ENCODE measurements at places on chromosomes 11 and 22.
A peak's percentile ranks its signal among the peaks of the same experiment; 100 is the strongest.

DNA sequence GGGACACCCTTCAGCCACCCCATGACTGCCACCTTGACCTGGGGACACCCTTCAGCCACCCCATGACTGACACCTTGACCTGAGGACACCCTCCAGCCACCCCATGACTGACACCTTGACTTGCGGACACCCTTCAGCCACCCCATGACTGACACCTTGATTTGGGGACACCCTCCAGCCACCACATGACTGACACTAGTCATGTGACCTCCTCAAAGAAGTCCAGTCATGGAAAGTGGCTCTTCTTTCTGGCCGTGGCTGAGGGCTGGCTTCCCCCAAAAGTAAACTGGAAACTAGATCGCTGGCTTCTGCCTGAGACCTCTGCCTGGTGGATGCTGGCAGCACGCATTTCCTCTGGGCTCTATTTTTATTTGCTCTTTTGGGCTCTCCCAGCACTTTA, 28.4 kb downstream of the ARFGAP2 start:
- DNase-seq: no peak

GRCh38 chr11:46210133-46210636, 67.3 kb upstream of the CREB3L1 start:
- no peak for DNase-seq

GRCh38 chr22:50251477-50252081, 514 bp upstream of the HDAC10 start:
- no peak for DNase-seq

- peak; percentile 36 for DNase-seq
Observed at GRCh38 chr11:71977743-71978418, 20.8 kb upstream of the IL18BP start.

- no peak for DNase-seq
Observed at GRCh38 chr11:57364851-57365660, 15.9 kb downstream of the PRG3 start.

- no peak for DNase-seq
Observed at GRCh38 chr11:69916806-69917387, 97.7 kb upstream of the FGF3 start.

DNA sequence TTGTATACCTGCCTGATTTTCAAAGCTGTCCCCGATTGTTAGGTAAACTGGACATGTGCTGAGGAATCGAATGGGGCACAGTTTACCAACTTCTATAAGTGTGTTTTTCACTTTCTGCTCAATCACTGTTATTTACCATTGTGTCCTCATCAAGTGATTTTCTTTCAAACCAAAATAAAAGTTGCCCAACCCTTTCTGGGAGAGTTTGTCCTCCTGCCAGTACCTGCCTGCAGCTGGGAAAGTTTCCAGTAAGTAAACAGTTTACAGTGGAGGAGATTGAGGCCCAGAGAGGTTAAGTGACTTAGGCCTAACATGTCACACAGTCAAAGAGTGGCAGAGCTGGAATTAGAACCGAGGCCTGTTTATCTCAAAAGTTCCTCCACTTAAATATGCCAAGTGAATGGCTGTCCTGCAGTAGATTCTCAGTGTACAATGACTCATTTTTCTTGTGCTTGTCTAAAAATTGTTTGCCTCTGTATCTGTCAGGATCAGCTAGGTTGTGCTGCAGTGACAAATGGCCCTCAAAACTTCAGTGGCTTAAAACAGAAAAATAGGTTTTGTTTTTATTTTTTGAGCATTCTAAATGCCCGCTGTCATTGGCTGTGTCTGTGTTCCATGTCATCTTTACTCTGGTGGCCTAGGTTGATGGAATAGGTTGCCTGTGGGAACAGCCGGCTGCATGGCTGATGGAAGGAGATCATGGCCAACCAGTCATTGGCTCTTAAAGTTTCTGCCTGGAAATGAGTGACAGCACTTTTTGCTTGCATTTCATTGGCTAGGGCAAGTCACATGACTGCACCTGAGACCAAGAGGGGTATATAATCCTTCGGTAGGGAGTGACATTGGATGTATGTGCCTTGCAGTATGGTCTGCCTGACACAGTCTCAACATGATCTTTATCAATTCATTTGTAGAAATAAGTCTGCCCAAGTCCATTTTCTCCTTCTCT, 61.8 kb upstream of the CRYBB3 start:
- DNase-seq: no peak

DNA sequence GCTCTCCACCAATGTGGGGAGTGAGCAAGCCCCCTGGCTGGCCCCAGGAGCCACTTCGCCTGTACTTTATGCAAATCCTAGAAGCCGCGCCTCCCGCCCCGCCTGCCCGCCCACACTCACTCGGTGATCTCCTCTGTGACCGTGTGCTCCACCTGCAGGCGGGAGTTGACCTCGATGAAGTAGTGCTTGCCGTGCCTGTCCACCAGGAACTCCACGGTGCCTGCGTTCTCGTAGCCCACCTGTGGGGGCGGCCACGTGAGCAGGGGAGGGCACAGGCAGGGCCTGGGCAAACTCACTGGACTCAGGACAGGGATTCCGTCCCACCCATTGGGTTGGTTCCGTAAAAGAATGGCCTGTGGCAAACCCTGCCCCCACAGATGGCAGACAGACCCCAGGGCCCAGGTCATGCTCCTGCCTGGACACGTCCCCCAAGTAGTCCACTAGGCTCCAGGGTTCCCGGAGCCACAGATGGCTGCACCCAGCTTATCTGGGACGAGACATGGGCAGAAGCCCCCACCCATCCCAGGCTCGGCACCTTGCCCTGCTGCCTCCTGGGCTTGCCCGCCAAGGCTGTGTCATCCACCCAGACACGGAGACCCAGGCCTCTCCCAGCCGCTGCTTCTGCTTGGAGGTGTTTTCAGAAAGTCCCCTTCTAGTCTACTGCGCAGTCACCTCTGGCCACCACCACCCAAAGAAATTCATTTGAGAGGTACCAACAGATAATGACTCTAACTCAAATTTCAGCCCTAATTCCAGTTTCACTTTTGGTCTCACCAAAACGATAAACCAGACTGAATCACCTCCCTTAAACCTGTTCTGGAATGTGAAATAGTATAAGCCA, 12.1 kb downstream of the LRFN4 start:
- peak; percentile 61 for DNase-seq

DNA sequence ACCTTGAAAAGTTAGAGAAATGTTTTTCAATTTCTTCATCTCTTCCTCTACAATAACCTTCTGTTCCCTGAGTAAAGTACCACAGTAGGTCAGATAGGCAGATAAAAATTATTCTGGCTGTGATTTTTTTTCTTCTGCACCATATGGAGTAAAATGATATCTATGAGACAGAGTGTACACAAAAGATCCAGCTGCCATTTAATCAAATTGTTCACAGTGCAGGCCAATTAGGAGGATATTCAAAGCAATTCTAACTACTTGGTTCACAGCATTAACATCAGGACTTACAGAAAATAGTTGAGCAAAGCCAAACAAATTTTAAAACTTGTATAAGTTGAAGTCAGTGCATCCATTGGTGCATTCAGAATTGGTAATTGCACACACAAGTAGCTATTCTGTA, 147.9 kb upstream of the LUZP2 start:
- DNase-seq: no peak

- DNase-seq: no peak
Observed at GRCh38 chr22:41862160-41862529, 29.2 kb downstream of the SREBF2 start.

- no peak for DNase-seq
Observed at GRCh38 chr11:95592471-95592870, 197.1 kb downstream of the FAM76B start.

- DNase-seq: no peak
Observed at GRCh38 chr11:131840545-131840944, 470.1 kb downstream of the NTM start.
